ENCODE measurements at places on chromosomes 2 and 18. TPM values are rescaled to one million over a fixed set of nuclear protein-coding genes. Genes with fewer than 3 reads are reported as not detected.

The SERPINB12 gene
- not detected for total RNA-seq

The SALL3 gene
- total RNA-seq: not detected

The TMEM247 gene
- total RNA-seq: not detected

The CD8B gene
- not detected for total RNA-seq

The DSC3 gene
- 1.8 TPM for total RNA-seq

The CNDP1 gene
- not detected for total RNA-seq

The DHRS9 gene
- 3.2 TPM for total RNA-seq

The RBM44 gene
- 0.21 TPM for total RNA-seq

The FAM136A gene
- 104 TPM for total RNA-seq

The CLHC1 gene
- total RNA-seq: 3.1 TPM

The DYSF gene
- total RNA-seq: 0.81 TPM

The GPR45 gene
- not detected for total RNA-seq

The MC2R gene
- total RNA-seq: not detected

The GKN1 gene
- 0.73 TPM for total RNA-seq

The RPRD1A gene
- 22.3 TPM for total RNA-seq

The CRYGD gene
- total RNA-seq: not detected

The GREB1L gene
- 2.3 TPM for total RNA-seq

The MOGAT1 gene
- total RNA-seq: not detected

The ABCG5 gene
- not detected for total RNA-seq

The ACVR1C gene
- not detected for total RNA-seq

The IL18RAP gene
- total RNA-seq: not detected

The ITGB6 gene
- total RNA-seq: 0.84 TPM

The B3GNT2 gene
- 25.6 TPM for total RNA-seq

The AQP12A gene
- not detected for total RNA-seq

The TSPYL6 gene
- not detected for total RNA-seq

The KIAA2012 gene
- total RNA-seq: not detected

The RAMP1 gene
- total RNA-seq: not detected
